ENCODE measurements at places on chromosomes 1 and 21. TPM values are rescaled to one million over a fixed set of nuclear protein-coding genes. Genes with fewer than 3 reads are reported as not detected.

Gene KRTAP26-1
- total RNA-seq, result not detected

Gene LGR6
- total RNA-seq, result 0.92 TPM

Gene TBX15
- not detected for total RNA-seq

Gene ALX3
- not detected for total RNA-seq

Gene PTPRC
- not detected for total RNA-seq

Gene PNRC2
- 39.1 TPM for total RNA-seq

Gene THEM5
- total RNA-seq, result 0.06 TPM

Gene ADAM30
- not detected for total RNA-seq

Gene TPTE
- total RNA-seq, result not detected

Gene GJA9
- total RNA-seq, result not detected

Gene LEPR
- total RNA-seq, result 2.6 TPM

Gene LORICRIN
- not detected for total RNA-seq

Measured in A549 treated with AZD2906 at 1 μM for 4 hours (cell line).